ENCODE measurements at places on chromosomes 2 and 18.

DNA sequence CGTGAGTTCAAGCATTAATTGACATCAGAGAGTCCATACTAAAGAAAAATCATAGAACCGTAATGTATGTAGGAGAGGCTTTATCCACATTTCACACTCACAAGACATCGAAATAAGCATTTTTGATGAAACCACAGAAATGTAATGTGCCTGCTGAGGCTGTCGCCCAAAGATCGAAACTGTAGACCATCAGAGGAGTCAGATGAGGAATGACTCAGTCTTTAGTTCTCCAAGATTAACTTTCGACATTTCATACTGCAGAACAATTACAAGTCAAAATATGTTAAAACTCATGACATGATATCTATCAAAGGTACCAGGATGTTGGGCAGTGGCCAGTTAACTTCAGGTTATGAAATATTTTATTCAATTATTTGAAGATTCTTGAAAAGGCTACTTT lies 79.6 kb downstream of the RAB31 start:
- no peak for DNase-seq

GRCh38 chr2:85900366-85900765 lies 11.6 kb upstream of the ST3GAL5 start:
- DNase-seq, result no peak

DNA sequence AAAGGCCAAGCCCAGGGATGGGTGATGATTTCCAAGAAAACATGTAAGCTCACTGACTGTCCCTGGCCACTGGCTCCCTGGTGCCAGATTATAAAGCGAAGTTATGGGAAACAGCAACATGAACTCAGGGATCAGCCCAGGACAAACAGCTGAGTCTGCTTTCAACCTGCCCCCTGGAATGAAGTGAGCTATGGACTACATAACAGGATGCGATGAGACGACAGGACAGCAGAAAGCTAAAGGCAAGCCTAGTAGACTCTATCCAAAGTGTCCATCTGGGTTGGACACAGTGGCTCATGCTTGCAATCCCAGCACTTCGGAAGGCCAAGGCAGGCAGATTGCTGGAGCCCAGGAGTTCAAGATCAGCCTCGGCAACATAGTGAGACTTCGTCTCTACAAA lies 16.6 kb upstream of the KCMF1 start:
- no peak for DNase-seq

GRCh38 chr2:45285771-45286390 lies 276.6 kb upstream of the SIX2 start:
- DNase-seq, result no peak
